HFF-Myc (cell line): ENCODE measurements at places on chromosomes 4 and X.
A peak's percentile ranks its signal among the peaks of the same experiment; 100 is the strongest.

DNA sequence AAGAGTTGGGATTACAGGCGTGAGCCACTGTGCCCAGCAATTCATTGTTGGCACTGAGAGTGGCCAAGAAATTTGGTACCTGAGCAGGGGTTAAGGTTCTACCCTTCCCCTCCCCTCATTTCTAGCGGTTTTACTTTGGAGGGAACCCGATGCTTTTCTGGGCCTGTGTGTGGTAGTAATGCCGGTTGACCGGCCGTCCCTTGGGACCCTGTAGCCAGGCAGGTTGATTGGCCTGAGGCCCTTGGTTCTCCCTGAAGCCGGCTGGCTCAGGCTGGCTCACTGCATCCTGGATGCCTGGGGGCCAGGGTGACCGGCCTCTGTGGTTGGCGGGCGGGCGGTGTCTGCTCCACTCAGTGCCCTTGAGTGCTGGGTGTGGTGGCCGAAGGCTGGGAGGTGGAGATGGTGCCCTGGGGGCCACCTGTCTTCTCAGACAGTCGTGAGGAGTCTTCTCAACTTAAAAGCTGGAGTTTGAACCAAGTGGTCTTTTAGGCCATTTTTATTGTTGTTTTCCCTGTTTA lies 45.6 kb downstream of the RGS12 start:
- DNase-seq: no peak

DNA sequence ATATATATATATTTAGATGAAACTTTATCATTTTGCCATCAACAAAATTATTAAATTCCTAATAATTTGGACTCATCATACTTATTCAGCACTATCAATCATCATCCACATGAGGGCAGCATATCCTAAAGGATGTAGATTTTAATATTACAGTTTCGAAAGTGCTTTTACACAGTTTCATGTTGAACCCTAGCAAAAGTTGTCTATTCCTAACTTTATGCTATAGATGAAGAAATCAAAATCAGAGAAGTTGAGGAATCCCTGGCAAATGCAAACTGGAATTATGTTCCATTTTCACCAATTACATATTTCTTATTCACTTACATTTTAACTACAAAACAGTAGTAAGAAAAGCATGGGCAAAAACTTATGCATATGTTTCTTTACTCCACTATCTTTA lies 36.6 kb upstream of the UGT2A1 start:
- peak; percentile 17 for DNase-seq

DNA sequence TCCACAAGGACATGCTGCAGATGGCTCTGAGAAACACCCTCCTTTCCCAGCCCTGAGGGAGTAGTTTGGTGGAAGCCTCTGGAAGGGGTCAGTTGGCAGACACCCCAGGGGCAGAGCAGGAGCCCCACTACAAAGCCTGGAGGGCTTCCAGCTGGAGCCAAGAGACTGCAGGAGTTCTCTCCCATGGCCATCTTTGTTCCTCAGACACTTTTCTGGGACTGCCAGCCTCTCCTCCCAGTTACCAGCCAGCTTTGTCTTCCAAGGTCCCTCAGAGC lies 91.0 kb upstream of the PJA1 start:
- no peak for DNase-seq

DNA sequence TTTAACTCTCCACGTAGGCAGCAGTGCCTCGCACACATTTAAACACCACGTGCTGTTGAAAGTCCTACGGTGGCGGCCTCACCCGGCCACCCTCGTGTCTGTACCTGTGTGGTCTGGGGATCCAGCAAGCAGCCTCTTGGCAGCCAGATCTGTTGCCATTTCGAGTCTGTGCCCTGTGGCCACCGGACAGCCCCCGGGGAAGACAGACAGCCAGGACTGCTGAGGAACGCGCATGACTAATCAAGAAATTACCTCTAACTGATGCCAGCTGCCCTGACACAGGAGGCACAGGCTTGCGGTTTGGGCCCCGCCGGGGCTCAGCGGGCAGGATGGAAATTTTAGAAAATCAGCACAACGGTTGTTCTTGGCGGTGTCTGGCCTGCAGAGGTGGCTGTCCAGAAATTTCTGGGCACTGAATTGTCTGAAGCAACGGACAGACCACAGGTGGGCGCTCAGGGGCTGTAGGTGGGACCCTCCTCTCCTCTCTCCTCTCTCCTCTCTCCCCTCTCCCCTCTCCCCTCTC lies 15.6 kb upstream of the ASMTL start:
- DNase-seq: no peak

- DNase-seq: no peak
Observed at GRCh38 chrX:81168391-81168790, 33.3 kb downstream of the HMGN5 start.

GRCh38 chrX:103201041-103201440 lies 13.9 kb upstream of the BEX4 start:
- DNase-seq: no peak

- DNase-seq: no peak
Observed at GRCh38 chrX:120486786-120487185, 17.7 kb upstream of the LAMP2 start.
